ENCODE measurements at places on chromosomes 3 and 15.

DNA sequence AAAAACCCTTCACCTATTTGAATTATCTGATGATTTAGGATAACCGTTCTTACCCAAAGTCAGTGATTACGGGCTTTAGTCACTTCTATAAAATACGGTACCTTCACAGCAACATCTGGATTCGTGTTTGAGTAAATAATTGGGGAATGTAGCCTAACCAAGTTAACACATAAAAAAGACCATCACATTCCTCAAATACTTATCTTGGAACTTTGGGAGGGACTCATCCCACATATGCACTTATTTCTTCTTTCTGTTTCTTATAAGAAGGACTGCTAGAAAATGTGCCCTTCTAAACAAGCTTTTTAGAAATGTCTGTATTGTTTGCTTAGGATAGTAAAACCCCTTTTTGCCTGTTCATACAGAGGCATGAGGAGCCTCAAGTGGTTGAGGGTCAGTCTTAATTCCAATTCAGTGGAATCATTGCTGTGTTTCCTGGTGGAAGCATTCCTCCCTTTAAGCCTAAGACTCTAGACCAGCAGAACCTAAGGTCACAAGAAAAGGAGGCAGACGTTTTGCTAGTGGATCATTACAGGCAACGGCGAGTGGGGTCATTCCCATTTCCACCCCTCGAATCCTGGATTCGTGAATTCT, 67.5 kb downstream of the TMEM44 start:
- no peak for DNase-seq

DNA sequence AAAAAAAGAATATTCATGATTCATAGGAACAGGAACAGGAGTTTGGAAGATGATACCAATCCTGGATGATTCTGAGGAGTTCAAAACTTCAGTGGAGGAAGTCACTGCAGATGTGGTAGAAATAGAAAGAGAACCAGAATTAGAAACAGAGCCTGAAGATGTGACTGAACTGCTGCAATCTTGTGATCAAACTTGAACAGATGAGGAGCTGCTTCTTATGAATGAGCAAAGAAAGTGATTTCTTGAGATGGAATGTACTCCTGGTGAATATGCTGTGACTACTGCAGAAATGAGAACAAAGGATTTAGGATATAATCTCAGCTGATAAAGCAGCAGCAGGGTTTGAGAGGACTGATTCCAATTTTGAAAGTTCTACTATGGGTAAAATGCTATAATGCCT, 72.7 kb downstream of the GSK3B start:
- no peak for DNase-seq

- no peak for DNase-seq
Measured at GRCh38 chr3:7693976-7694375, 807.6 kb upstream of the LMCD1 start.

GRCh38 chr3:132593241-132593946, 3.7 kb upstream of the ACKR4 start:
- DNase-seq, result no peak

- DNase-seq, result no peak
Measured at GRCh38 chr3:38985581-38985980, 66.2 kb downstream of the SCN11A start.

- no peak for DNase-seq
Measured at GRCh38 chr15:99974246-99974645, 241.0 kb upstream of the LYSMD4 start.

DNA sequence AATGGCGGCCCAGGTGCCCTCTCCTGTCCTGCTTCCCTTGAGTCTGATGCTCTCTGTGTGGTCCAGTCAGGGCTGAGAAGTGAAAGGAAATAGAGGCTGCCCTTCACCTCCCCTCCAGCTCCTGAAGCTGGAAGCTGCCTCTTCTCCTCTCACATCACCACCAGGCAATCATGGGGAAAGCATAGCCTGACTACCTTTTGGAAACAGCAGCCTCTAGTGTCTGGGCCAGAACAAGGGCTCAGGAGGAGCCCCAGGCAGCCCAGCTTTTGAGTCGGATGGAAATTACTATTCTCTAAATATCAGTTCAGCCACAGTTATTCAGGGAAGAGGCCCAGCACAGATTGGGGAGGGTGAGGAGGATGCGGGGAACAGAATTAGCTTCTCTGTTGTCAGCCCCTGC, 43.3 kb upstream of the CCDC174 start:
- DNase-seq, result no peak

DNA sequence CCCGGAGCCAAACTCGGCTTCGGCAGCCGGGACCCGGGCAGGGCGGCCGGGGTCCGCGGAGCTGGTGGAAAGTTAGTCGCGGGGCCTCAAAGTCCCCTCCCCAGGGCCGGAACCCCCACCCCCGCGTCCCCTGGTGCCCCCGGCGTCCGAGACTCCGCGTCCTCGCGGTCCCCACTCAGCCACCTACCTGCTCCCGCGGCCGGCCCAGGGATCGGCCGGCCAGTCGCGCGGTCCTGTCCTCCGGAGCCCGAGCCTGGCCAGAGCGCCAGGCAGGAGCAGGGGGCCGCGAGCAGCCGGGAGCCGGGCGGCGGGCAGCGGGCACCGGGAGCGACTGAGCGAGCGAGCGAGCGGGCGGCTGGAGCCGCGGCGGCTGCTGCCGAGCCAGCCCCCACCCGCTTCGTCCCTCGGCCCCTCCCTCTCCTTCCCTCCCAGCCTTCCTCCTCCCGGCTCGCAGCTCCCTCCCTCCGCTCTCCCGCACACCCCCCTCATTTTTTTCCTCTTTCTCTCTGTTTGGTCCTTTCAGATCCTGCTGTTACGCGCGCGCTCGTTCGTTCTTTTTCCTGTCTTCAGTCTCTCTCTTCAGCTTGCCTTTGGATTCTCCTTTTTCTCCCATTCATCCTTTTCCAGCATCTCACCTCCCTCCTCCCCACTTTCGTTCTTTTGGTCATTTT, at the start of gene MEGF11:
Gene MEGF11, minus strand, starts transcription at position 333 of the 671 bp plus-strand sequence. CDS start 125,347 bp downstream, outside the sequence.
- peak; percentile 29 for DNase-seq

- DNase-seq, result no peak
Measured at GRCh38 chr3:100403362-100404249, 2.3 kb downstream of the LNP1 start.

- no peak for DNase-seq
Measured at GRCh38 chr15:61685534-61685933, 374.7 kb downstream of the VPS13C start.

- no peak for DNase-seq
Measured at GRCh38 chr3:133575086-133575485, 1.6 kb downstream of the CDV3 start.

- no peak for DNase-seq
Measured at GRCh38 chr15:94236608-94237007, 5.2 kb downstream of the MCTP2 start.

- no peak for DNase-seq
Measured at GRCh38 chr3:123488645-123489347, 39.9 kb upstream of the ADCY5 start.

- DNase-seq, result no peak
Measured at GRCh38 chr3:26559227-26559626, 63.3 kb upstream of the LRRC3B start.

DNA sequence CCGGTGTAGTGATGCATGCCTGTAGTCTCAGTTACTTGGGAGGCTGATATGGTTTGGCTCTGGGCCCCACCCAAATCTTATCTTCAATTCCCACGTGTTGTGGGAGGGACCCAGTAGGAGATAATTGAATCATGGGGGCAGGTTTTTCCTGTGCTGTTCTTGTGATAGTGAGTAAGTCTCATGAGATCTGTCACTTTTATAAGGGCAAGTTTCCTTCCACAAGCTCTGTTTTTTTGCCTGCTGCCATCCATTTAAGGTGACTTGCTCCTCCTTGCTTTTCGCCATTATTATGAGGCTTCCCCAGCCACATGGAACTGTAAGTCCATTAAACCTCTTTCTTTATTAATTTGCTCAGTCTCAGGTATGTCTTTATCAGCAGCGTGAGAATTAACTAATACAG, 566.7 kb upstream of the NECTIN3 start:
- no peak for DNase-seq

GRCh38 chr15:52872036-52872818, 82.1 kb upstream of the ONECUT1 start:
- DNase-seq, result no peak

DNA sequence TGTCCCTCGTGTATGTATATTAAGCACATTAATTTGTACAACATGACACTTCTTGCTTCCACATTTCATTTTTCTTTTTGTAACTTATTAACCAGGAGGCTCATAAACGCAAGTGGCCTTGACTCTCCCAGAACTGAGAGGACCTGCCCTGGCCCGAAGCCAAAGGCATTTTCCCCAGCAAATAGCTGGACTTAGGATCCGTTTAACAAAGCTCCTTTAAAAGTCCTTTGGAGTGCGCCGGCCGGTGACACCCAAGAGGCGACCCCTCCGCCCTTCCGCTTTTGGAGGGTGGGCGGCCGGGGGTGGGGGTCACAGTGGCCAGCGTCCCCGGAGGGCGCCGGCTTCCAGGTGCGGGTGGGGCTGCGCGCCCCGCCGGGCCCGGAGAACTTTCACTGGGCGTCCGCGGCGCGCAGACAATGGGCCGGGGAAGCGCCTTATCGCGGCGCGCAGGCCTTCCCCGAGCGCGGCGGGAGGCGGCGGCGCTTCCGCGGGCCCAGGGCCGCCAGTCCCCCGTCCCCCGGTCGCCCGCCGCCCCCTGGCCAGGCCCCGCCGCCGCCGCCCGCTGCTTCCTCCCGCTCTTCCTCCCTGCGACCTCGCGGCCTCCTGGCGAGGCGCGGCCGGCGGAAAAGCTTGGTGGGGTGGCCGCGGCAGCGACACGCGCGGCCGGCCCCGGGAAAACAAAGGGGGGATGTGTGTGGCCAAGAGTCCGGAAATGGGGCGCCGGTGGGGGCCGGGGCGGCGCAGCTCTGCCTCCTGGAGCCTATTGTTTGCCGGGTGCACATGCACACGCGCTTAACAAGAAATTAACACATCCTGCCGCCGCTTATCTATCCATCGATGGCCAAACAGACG, 613.4 kb downstream of the MCTP2 start:
- DNase-seq, result peak; percentile 33

GRCh38 chr15:39621976-39622375, 41.1 kb downstream of the THBS1 start:
- no peak for DNase-seq

DNA sequence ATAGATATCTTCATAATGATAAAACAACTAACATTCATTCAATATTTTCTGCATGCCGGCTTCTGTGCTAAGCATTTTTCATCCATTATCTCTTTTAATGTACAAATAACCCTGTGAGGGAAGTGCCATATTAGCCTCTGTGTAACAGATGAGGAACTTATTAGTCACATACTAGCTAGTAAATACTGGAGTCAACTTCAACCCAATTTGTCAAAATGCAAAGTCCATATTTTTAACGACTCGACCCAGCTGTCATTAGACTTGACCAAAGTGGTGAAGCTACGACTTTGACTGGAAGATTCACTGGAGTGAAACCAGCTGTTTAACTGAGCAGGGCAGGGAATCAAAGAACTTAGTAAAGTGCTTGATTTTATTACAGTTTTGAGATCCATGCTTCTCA, 41.6 kb downstream of the PARP15 start:
- DNase-seq, result no peak

DNA sequence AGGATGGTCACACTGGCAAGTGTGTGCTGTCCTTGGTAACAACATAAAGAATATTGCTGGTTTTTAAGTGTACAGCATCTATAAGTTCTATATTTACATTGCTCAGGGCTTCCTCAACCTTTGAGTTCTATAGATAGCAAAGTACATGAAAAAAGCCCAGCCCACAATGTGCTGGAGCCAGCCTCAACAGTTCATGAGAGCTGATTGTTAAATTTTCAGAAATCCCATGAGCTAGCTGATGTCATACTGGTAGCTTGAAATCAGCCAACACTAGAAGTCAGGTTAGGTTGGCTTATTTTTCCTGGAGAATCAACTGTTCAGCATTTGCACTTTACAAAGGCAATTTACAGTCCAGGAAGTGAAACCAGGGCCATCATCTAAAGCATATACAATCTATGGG, 102.8 kb downstream of the STRIT1 start:
- DNase-seq, result no peak

DNA sequence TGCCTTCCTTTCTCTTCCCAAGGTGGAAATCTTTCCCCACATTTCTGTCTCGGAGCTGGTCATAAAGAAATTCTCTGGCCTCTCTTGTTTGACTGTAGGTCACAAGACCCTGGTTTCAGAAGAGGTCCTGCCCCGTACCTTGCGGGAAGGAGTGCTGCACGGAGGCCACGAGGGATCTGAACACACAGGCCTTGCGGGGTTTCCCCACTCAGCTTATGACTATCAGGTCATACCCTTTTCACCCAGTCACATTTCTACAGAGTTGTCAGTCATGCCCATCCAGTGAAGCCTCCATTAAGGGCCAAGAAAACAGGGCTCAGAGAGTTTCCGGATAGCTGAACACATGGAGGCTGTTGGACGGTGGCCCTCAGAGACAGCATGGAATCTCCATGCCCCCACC, 54.7 kb upstream of the ATP13A3 start:
- no peak for DNase-seq

DNA sequence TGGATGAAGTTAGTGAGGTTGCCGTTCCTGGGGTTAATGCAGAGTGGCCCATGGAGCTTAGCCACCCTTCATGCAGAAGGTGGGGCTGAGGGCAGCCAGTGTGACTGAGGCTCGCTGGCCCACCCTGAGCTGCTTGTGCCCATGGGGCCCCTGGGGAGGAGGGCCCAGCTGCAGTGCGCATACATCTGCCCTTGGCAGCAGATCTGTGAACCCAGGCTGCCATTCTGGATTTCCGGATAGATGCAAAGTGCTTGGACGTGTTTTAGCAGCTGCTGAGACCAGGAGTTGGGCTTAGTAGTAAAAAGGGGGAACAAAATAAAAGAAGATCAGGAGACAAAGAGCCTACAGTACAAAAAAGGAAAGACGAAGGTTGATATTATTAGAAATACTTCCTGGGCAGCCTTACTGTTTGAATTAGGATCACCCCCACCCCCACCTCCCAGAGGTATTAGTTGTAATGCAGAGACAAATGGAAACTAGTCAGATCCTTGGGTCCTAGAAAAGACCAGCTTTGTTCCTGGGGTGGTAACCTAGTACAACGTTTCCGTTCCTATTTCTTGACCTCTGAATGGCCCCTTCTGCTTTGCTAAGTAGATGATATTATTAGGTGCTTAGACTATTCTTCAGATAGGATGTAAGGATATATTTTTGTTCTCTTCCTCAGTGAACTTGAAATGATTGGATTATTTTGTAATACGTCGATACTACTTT, 70.2 kb downstream of the IGF1R start:
- no peak for DNase-seq

- DNase-seq, result no peak
Measured at GRCh38 chr3:39136533-39137434, 16.6 kb downstream of the CSRNP1 start.

DNA sequence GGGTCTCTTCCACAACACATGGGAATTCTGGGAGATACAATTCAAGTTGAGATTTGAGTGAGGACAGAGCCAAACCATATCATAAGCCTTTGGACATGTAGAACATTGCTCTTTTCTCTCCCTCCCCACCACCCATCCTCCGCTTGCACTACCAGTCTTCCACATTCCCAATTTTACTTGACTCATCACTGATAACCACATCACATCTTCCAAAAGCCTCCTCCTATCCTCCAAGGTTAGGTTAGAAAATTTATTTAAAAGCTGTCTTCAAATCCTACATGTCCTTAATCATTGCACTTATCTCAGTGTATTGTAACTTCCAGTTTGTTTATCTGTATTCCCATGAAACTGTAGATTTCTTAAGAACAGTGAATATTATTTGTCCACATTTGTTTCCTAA, 10.4 kb downstream of the ZBED2 start:
- DNase-seq, result no peak
